ENCODE measurements at places on chromosomes 11 and 22.
A peak's percentile ranks its signal among the peaks of the same experiment; 100 is the strongest.

DNA sequence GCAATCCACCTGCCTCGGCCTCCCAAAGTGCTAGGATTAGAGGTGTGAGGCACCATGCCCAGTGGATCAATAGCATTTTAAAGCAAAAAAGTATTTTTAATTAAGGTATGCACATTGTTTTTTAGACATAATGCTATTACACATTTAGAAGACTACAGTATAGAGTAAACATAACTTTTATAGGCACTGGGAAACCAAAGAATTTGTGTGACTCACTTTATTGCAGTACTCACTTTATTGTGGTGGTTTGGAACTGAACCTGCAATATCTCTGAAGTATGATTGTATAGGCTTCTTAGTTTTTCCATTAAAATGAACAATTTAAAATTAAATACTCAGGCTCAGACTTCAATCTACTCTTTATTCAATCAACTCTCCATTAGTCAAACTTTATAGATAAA lies 17.5 kb upstream of the CD3E start:
- no peak for DNase-seq

GRCh38 chr11:33869481-33870422 lies 22.1 kb downstream of the LMO2 start:
- DNase-seq = peak; percentile 80

- DNase-seq = no peak
These were observed 2.3 kb downstream of the MN1 start for GRCh38 chr22:27799015-27799826.

- no peak for DNase-seq
These were observed 12.8 kb upstream of the LMO1 start for GRCh38 chr11:8276528-8276927.

DNA sequence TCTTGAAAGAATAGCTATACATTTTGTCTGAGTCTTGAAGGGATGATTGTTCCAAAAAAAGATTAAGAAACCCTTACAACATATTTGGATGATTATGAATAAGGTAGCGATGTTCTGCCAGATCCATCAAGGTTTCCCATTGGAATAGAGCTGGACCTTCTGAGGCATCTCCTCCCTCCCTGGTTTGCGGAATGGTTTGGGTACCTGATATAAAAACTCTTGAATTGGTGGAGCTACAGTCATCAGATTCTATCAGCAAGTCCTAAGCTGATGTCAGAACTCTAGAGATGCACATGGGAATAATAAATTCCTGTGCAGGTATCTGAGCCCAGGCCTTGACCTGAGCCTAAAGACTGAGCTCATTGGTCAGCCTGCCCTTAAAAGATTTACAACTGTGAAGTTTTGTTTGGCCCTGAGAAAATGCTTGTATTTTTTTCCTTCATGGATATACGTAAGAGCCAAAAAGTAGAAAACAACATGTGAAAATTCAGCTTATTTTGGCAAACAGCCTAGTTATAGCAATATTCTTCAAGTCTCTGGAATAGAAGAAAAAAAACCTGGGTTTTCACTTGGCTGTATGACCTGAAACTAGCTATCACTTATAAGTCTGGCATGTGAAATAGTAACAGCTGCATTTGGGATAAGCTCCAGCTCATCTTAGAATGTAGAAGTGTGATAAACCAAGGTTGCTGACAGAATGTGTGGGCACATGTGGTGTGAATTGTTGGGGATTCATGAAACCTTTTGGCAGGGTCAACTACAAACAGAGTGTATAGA lies 265.7 kb upstream of the CTSC start:
- DNase-seq = no peak

GRCh38 chr11:96215110-96215782 lies 127.7 kb downstream of the MAML2 start:
- peak; percentile 42 for DNase-seq

DNA sequence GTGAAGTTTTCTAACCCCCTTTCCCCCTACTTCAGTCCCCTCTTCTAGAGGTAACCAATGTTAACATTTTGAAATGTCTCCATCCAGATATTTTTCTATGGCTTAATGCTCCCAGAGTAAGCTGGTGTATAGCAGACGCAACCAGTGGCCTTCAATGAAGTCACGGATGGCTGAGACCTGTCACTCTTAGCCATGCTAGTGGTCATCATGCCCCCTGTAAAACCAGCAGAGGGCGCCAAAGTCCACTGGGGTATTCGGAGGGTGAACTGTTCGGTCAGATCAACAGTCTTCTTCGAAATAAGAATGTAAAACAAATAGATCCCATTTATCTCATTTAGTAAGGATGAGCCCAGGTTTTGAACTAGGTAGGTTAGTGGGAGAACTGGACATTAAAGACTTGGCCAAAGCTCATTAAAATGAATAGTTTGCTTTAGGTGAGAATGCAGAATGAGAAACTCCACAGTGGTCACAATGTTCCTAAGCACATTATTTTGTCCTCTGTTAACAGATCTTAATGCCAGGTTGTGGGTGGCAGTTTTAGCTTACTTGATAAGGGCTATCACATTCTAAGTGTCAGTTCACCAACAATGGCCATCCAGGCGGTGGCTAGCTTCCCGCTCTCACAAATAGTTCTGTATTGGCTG lies 8.6 kb upstream of the MMP8 start:
- peak; percentile 58 for DNase-seq

DNA sequence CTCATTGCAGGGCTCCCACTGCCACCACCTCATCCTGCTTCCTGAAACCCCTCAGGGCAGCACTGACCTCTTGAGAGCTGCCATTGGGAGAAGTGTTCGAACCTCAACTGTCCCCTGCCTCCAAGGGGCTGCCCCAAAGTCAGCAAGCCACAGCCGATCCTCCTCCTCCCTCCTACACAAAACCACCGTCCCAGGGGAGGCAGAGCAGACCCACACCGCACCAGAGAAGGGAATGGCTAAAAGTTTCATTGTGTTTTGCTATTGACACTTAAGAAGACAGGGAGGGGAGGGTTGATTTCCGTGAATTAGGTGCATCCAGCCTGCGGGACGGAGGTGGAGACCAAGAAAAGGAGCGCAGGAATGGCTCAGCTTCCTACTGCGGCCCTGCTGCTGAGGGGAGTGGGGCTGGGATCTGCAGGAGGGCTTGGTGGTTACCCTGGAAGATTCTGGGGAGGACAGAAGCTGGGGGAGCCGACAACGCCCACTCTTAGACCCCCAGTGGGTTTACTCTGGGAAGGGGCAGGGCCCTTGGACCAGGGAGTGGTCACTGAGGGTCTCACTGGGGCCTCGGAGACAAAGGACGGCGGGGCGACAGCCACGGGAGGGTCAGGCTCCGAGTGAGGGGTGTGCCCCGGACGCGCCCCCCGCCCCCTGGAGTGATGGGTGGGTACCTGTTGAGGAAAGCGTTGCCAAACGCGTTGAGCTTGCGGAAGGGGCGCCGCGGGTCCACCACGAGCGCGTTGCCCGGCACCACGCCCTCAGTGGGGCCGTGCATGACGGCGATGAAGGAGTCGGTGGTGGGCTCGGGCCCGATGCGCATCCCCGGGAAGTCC lies 815 bp downstream of the EHD1 start:
- peak; percentile 70 for DNase-seq

DNA sequence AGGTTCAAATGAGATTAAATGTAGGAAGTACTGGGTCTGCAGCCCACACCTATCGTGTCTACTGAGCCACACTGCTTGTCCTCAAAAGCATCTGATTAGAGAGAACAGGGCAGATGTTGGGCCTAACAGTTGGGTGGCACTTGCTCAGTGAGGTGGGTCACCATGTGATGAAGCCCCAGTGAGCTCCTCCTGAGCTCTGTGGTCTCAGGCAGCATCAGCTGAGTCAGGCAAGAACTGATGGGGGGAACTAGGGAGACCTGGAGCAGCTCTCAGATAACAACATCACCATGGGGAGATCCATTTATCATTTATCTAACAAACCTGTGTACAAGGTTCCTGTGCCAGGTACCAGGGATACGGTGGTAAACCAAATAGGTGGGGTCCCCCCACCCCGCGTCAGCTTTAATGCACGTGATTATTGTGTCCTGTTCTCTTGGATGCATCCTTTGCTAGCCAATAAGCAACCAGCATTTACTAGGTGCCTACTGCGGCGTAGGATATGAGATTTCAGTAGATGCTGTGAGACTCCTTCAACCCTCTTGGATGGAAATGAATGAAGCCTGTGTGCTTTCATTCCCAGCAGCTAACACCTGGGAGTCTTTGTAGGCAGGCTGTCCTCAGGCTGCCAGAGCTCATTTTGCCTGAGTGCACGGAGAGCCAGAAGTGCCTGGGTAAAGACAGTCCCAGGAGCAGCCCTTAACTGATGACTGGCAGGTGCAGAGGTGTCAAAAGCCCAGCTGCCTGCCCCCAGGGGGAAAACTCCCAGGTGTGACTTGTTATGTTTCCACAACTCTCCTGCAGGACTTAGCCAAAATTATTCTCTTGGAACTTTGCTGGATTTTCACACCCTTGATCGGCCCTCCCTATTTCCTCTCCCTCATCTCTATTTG lies 73.6 kb upstream of the NARS2 start:
- no peak for DNase-seq

DNA sequence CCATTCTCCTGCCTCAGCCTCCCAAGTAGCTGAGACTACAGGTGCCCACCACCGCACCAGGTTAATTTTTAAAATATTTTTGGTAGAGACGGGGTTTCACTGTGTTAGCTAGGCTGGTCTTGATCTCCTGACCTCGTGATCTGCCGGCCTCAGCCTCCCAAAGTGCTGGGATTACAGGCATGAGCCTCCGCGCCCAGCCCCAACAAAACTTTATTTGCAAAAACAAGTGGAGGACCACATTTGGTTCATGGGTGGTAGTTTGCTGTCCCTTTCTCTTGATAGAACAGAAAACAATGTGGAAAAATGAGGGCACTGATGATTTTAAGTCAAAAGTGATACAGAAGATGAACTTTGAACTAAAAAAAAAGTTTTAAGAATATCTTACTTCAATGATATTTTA lies 121.8 kb upstream of the SERPIND1 start:
- no peak for DNase-seq

DNA sequence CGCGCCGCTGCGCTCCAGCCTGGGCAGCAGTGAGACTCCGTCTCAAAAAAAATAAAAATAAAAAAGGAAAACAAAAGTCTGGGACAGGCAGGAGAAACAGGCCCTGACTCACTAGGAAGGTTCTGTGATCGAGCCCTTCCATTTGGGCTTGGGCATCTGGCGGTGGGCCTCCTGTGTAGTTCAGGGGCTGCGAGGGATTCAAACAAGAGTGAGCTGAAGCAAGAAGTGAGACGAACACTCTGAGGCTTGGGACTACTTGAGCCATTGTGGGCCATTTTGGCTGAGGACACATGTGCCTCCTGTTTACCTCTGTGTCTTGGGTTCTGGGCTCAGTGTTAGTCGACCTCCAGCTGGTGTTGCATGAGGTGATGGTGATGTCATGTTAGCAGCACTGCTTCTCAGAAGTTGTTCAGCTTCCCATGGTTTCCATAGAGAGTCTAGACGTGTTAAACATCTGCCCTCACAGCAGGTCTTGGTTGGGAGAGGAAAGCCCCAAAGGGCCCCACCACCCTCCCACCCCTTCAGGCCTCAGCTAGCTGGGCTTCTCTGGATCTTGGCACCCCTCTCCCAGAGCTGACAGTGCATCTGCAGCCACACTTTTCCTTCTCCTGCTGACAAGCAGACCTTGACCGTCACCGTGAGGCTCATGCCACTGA lies 57.8 kb downstream of the MED15 start:
- no peak for DNase-seq

GRCh38 chr11:122317305-122317704 lies 201.3 kb upstream of the BLID start:
- DNase-seq = no peak

DNA sequence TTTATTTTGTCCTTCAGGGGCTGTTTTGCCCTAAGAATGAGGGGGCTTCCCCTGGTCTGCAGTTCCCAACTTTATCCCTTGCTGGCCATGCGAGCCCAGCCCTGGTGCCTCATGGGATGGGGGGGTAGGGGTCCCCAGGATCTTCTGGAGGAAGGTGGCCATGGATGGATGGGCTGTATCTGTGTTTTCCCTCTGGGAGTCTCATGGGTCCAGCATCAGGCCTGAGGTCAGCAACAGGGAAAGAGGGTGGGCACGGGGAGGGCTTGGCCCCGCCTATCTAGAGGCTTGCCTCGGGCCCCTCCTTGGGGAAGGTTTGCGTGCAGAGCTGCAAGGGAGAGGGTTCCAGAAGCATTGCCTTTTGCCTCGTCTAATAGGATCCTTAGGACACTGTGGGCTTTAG lies 10.8 kb upstream of the ADORA2A start:
- no peak for DNase-seq

DNA sequence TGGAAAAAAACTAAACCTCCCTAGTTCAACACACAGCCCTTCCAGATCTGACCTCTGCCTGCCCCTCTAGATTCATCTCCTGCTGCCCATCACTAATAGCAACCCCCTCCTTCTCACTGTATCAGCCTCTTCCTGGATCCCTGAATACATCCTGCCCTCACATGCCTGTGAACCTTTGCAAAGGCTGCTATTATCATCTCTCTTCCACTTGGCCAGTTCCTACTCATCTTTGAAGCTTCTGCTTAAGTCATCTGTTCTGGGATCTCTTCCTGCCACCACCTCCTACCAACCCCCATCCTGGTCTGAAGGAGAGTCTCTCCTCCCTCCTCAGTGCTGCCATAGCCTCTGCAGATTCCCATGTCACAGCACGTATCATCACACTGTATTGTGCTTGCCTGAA lies 38.0 kb upstream of the AMOTL1 start:
- DNase-seq = no peak

GRCh38 chr11:102276362-102276761 lies 40.9 kb upstream of the BIRC3 start:
- no peak for DNase-seq

DNA sequence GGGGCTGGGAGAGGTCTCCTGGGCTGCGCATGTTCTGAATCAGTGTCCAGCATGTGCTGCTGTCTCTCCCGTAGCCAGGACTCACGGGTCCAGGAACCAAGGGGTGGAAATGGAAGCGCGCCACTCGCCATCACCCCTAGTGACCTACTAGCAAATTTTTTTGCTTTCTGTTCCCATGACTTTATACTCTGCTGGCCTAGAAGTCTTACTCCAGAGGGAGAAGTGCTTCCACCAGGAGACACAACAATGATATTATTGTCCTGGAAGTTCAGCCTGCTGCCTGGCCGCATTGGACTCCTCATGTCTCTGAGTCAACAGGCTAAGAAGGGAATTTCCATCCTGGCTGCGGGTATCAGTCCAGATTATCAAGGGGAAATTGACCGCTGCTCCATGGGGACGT lies 729.7 kb downstream of the BRD1 start:
- no peak for DNase-seq

DNA sequence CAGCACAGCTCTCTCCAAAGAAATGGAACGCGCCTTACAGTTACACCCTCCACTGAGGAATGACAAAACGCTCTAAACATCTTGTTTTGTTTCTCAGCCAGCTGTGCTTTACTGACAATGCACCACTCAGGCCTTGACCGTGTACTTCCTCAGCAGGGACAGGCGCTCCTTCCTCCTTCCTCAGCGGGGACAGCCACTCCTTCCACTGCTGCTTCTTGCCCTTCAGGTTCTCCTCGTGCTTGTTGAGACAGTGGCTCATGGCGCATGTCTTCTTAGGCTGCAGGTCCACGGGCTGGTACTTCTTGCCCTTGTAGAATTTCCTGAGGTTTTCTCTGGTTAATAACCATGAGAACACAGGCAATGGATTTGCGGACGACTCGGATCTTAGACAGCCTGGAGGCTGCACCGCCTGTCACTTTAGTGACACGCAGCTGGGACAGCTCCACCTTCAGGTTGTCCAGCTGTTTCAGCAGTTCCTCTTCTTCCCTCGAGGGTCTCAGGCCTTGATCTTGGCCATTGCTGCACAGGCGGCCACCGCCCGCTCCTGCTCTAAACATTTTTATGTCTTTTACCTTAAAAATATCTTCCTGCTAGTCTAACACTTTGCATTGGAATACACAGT lies 613.8 kb downstream of the BRD1 start:
- DNase-seq = no peak

GRCh38 chr11:14059491-14059890 lies 97.0 kb downstream of the SPON1 start:
- DNase-seq = no peak

Data from GM20000 (cell line).